Breast epithelium (tissue), 4 donors: ENCODE measurements at places on chromosomes 16 and 17. TPM values are rescaled to one million over a fixed set of nuclear protein-coding genes. Genes with fewer than 3 reads are reported as not detected.

DNA sequence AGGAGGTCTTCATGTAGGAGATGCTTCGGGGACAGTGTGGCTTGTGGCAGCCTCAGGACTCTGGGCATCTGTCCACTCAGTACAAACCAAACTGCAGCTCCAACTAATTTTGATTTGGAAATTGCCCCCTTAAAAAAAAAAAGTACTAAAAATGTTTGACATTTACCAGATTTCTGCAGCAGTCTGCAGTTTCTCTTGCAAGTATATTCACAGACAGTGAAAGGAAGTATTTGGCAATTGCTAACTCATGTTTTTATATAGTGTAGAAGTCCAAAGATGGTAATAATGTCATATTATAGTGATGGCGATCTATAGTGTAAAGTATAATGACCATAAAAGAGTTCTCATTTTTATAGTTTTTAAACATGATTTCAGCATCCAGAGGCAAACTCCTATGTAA, 218.6 kb downstream of the PRKCA start:
- DNase-seq = no peak
- no peak overlapping the region for H3K27ac ChIP-seq
- H3K4me3 ChIP-seq = no peak overlapping the region
- no peaks in the 10 kb centered on the region for H3K36me3 ChIP-seq
- no peaks in the 10 kb centered on the region for H3K4me1 ChIP-seq

DNA sequence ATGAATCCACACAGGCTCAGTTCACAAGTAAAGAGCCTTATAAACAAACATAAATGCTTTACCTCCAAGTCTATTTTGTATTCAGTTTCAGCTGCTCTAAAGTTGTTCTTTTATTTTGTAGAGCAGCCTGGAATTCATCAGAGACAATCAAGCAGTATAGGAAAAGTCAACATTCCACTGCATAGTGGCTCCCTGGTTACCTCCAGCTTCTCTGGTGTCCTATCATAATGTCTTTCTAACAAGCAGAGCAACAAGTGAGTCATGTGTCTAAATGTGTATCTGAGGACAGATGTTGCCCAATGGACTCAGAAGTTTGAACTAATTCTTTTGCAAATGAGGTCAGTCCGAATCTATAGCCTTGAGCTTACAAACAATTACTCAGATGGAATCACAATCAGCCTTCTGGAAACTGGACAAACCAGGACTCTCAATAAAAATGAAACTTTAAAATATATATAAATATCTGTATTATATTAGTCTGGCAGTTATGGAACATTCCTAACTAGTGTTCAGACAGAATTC, 292.0 kb upstream of the TOM1L1 start:
- H3K27me3 ChIP-seq = no peaks in the 10 kb centered on the region
- no peak overlapping the region for H3K4me3 ChIP-seq
- DNase-seq = no peak
- no peaks in the 10 kb centered on the region for H3K4me1 ChIP-seq

DNA sequence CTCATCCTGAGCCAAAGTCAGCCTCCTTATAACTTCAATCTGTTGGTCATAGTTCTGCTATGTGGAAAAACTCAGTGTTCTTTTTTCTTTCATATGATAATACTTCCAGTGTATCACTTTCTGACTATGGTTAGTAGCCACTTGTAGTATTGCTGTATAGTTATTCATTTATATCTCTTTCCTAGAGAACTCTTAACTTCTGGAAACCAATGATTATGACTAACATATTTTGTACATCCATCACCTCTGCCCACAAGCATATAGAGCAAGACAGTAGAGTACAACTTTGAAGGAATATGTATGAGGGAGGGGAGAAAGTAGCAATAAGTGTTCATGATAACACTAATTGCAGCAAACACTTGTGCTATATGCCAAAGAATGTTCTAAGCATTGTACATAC, 38.6 kb downstream of the COX10 start:
- H3K27me3 ChIP-seq = no peaks in the 10 kb centered on the region
- H3K4me3 ChIP-seq = no peak overlapping the region
- no peaks in the 10 kb centered on the region for H3K36me3 ChIP-seq
- H3K4me1 ChIP-seq = no peaks in the 10 kb centered on the region
- no peak overlapping the region for H3K27ac ChIP-seq
- DNase-seq = no peak

GRCh38 chr17:40312131-40312731, 3.3 kb downstream of the RARA start:
- peak overlapping the region; percentile 97 for H3K27ac ChIP-seq
- H3K4me1 ChIP-seq = peaks cover 80% of the 10 kb centered on the region
- no peak overlapping the region for H3K4me3 ChIP-seq
- no peak for DNase-seq

GRCh38 chr16:3274490-3274889, 8.8 kb upstream of the ZNF263 start:
- H3K36me3 ChIP-seq = no peaks in the 10 kb centered on the region
- no peaks in the 10 kb centered on the region for H3K27me3 ChIP-seq
- H3K4me3 ChIP-seq = no peak overlapping the region
- no peaks in the 10 kb centered on the region for H3K4me1 ChIP-seq
- DNase-seq = no peak

RANGRF gene
- 23.1 TPM for total RNA-seq

GRCh38 chr16:4209666-4210065, 32.2 kb downstream of the SRL start:
- no peak overlapping the region for H3K27ac ChIP-seq
- H3K36me3 ChIP-seq = no peaks in the 10 kb centered on the region
- no peak for DNase-seq
- no peak overlapping the region for H3K4me3 ChIP-seq

- H3K27me3 ChIP-seq = no peaks in the 10 kb centered on the region
- H3K36me3 ChIP-seq = no peaks in the 10 kb centered on the region
- no peak overlapping the region for H3K4me3 ChIP-seq
- no peak overlapping the region for H3K27ac ChIP-seq
- no peaks in the 10 kb centered on the region for H3K4me1 ChIP-seq
These were observed 336.2 kb downstream of the XYLT1 start for GRCh38 chr16:17134586-17134985.

ATF7IP2 gene
- 10.4 TPM for total RNA-seq

GRCh38 chr16:4212211-4212933, 29.5 kb downstream of the SRL start:
- no peaks in the 10 kb centered on the region for H3K4me1 ChIP-seq
- no peaks in the 10 kb centered on the region for H3K27me3 ChIP-seq
- peak overlapping the region; percentile 50 for H3K27ac ChIP-seq
- H3K4me3 ChIP-seq = no peak overlapping the region
- no peaks in the 10 kb centered on the region for H3K36me3 ChIP-seq

TBC1D3B gene
- 1.9 TPM for total RNA-seq

PRSS33 gene
- total RNA-seq = not detected

DNA sequence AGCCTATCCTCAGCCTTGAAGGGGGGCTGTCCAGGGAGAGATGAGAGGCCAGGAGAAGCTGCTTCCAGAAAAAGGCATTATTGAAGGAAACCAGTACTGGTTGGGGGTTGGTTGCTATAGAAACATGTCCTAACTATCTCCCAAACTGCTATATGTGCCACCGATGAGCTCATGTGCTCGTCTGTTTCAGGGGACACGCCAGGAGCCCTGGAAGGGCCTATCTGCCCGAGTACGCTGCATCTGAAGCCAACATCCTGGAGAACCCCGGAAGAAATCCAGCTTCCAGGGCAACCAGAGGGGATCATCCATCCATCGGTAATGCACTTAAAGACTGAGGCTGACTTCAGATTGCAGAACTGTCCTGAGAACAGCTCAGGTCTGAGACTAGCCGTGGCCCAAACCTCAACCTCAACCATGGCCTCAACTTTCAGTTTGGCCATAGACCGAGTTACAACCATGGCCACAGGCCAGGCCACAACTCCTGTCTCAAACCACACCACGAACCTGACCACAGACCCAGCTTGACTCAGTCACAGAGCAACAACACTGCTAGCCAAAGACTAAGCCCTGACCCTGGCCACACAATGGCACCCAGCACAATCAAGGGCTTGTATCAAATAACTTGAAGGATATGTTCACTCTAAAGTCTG, 10.2 kb downstream of the PITPNM3 start:
- no peaks in the 10 kb centered on the region for H3K27me3 ChIP-seq
- no peak overlapping the region for H3K27ac ChIP-seq
- H3K36me3 ChIP-seq = no peaks in the 10 kb centered on the region
- no peak for DNase-seq

GRCh38 chr17:80219013-80219762, 945 bp downstream of the SGSH start:
- DNase-seq = peak; percentile 65
- H3K27me3 ChIP-seq = no peaks in the 10 kb centered on the region
- H3K4me1 ChIP-seq = peaks cover 6% of the 10 kb centered on the region
- no peaks in the 10 kb centered on the region for H3K36me3 ChIP-seq
- peak overlapping the region; percentile 96 for H3K4me3 ChIP-seq

- no peak for DNase-seq
- H3K36me3 ChIP-seq = peaks cover 5% of the 10 kb centered on the region
- no peaks in the 10 kb centered on the region for H3K27me3 ChIP-seq
- peak overlapping the region; percentile 74 for H3K4me3 ChIP-seq
These were observed 691 bp downstream of the USB1 start for GRCh38 chr16:58001781-58002415.

DNA sequence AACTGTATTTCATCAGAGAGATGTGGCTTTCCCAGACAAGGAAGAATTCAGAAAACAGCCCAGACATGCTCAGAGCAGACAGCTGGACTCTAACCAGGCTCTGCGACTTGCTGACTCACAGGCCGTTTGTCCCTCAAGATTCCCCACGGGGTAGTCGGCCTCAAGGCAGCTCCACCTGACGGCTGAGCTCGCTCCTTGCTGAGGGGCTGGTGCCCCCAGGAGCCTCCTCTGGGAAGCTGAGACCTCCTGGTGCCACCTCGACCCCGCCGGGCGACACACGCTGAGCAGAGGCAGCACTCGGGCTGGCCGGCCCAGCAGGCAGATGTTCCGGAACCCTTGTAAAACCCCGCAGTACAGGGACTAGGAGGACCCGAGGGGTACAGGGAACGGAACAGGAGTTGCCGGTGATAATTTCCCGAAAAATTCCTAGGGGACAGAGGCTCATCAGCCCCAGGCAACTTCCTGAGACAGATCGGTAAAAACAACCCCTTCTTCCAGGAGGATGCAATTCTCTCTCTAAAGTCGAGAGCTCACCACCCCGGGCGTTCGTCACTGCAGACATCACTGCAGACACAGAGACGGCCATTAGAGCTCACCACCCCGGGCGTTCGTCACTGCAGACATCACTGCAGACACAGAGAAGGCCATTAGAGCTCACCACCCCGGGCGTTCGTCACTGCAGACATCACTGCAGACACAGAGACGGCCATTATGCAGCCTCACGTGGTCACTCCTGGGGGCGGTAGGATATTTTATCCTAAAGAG, 19.9 kb downstream of the RPH3AL start:
- no peaks in the 10 kb centered on the region for H3K27me3 ChIP-seq
- DNase-seq = peak; percentile 36
- H3K4me1 ChIP-seq = no peaks in the 10 kb centered on the region
- peak overlapping the region; percentile 52 for H3K4me3 ChIP-seq

HS3ST3A1 gene
- 0.66 TPM for total RNA-seq

DNA sequence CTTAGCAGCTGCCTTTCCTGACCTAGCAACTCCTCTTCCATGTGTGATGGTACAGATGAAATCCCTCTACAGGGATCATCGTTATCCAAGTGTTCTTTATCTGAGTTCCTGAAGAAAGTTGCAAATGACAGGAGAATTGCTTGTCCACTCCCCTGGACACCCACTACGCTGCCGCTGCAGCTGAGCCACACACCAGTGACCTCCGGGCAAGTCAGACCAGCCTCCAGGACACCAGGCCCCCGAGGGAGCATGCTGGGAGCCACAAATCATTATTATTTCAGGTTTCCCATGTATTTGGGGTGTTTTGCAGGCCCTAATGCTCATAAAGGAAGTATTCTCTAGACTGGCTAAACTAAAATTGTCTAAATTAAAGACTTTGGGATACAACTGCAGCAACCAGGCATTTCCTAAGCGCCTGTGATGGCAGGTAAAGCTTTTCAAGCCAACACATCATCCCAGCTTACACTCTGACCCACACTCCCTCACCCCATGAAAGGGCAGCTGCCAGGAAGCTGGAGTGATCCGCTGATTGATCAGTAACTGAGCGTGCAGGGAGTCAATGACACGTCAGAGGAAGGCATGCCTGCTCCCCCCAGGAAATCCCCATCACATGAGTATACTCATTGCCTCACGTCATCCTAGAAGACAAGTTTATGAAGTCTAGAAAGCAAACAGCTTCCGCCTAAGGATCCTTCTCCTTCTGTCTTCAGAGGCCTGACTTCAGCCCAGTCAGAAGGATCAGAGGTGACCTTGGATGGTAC, 14.4 kb downstream of the FA2H start:
- H3K36me3 ChIP-seq = no peaks in the 10 kb centered on the region
- no peak for DNase-seq
- H3K27me3 ChIP-seq = no peaks in the 10 kb centered on the region
- no peak overlapping the region for H3K27ac ChIP-seq
- H3K4me1 ChIP-seq = no peaks in the 10 kb centered on the region

- peak overlapping the region; percentile 62 for H3K4me3 ChIP-seq
- no peaks in the 10 kb centered on the region for H3K36me3 ChIP-seq
- DNase-seq = peak; percentile 80
- no peaks in the 10 kb centered on the region for H3K4me1 ChIP-seq
- H3K27ac ChIP-seq = peak overlapping the region; percentile 95
- H3K27me3 ChIP-seq = no peaks in the 10 kb centered on the region
These were observed 10.2 kb upstream of the UBE2I start for GRCh38 chr16:1299012-1299867.

GRCh38 chr17:41624208-41625101, at the start of gene KRT17:
TSS of gene KRT17 (minus strand) at chr17:41624575. CDS start at chr17:41624509, 66 bp downstream.
- no peak within 1 kb of the TSS for H3K4me3 ChIP-seq
- H3K36me3 ChIP-seq = no peaks in the 10 kb centered on the region
- peak; percentile 71 for DNase-seq
- H3K27ac ChIP-seq = peak within 1 kb of the TSS; percentile 90
- H3K4me1 ChIP-seq = no peaks in the 10 kb centered on the region
- H3K27me3 ChIP-seq = no peaks in the 10 kb centered on the region

DNA sequence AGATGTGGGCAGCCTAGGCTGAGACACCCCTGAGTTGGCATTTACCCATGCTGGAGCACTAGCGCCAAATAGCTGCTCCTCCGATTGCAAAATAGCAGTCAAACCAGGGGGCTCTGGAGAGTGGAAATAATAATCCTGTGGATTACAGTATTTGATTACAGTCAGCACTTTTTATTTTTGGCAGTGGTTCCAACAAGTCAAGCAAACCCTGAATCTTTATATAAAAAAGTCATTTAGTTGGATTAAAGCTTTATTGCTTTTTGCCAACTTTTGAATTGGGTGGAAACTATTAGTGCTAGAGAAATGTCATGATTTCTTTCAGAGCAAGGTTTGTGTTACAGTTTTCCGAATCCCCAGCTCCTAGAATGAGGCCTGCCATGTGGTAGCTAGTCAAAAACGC, 99.3 kb upstream of the FAM20A start:
- no peak for DNase-seq
- no peaks in the 10 kb centered on the region for H3K36me3 ChIP-seq
- no peak overlapping the region for H3K27ac ChIP-seq
- no peaks in the 10 kb centered on the region for H3K27me3 ChIP-seq
- H3K4me3 ChIP-seq = no peak overlapping the region

MT1M gene
- 46.0 TPM for total RNA-seq
